ENCODE measurements at places on chromosomes 7 and 10.

- DNase-seq: no peak
Observed at GRCh38 chr7:127888825-127889224, 142.4 kb downstream of the LRRC4 start.

GRCh38 chr10:104317269-104317710, 21.0 kb downstream of the ITPRIP start:
- DNase-seq: no peak

GRCh38 chr10:72445851-72446250, 91.1 kb upstream of the DNAJB12 start:
- DNase-seq: no peak

DNA sequence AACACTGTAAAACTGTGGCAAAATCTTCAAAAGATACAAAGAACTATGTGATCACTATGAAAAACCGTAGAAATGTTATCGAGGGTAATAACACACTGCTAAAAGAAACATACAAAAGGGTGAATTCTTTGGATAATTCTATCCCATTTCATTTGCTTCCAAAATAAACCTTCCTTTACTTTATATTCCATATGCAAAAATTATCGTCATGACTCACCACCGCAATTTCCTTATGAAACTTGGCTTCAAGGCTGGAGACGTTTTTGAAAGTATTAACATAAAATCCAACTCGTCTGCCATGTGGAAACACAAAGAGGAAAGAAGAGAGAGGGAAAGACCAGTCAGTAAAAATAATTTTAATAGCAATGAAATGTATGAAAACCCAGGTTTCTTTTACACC, 165.2 kb downstream of the AMPH start:
- no peak for DNase-seq

- no peak for DNase-seq
Observed at GRCh38 chr7:150648353-150649079, 16.3 kb upstream of the GIMAP6 start.

DNA sequence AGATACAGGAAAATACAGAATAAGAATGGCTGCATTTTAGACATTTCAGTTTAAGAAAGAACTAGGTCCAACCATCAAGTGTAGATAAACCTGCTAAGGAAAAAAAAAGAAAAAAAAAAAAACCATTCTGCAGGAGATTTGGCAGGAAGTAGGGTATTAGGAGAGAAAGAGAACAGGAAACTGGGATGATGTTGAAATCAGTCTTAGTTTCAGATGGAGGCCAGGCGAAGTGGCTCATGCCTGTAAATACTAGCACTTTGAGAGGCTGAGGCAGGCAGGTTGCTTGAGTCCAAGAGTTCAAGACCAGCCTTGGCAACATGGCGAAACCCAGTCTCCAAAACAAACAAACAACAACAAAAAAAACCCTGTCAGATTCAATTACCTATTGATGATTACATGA, 120.2 kb downstream of the RAB11FIP2 start:
- DNase-seq: no peak

DNA sequence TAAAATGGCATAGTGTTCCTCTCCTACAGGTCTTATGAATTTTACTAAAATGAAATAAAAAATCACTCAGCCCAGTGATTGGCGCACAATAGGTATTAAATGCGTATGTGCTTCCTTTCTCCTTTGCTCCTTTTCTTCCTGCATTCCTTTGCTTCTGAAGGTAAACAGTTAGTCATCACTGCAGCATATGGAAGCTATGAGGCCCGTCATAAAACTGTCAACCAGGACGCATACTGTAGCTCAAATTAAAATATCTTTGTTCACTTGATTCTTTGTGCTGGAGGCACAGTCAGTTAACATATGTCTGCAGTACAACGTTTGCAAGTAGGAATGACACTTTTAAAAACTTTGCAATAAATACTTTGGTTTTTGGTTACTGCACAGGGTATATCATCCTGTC, 374.7 kb downstream of the TCERG1L start:
- DNase-seq: no peak

DNA sequence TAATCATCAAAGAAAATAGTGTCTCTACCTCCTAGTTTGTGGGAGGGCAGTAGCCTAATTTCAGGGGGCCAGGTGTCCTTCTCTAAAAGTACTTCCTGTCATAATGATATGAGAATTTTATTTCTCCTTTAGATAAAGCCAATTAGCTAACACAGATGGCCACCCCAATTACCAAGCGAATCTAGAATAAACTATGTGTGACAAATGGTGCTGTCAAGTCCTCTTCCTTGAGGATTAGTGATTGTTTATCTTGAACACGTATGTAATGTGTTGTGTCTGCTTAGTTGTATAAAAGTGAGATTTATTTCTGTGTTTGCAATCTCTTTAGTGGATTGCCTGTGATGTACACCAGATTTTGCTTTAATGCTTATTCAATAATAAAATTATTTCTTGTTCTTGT, 1120.0 kb downstream of the SORCS1 start:
- no peak for DNase-seq

GRCh38 chr7:134179036-134180011, 52.2 kb downstream of the LRGUK start:
- DNase-seq: no peak

- DNase-seq: no peak
Observed at GRCh38 chr7:2037808-2038522, 194.8 kb downstream of the MAD1L1 start.
